CD4-positive, alpha-beta T cell (primary cell): ENCODE measurements at places on chromosomes 5 and 9.

GRCh38 chr5:109034306-109034705, 286.6 kb downstream of the FER start:
- DNase-seq: no peak

DNA sequence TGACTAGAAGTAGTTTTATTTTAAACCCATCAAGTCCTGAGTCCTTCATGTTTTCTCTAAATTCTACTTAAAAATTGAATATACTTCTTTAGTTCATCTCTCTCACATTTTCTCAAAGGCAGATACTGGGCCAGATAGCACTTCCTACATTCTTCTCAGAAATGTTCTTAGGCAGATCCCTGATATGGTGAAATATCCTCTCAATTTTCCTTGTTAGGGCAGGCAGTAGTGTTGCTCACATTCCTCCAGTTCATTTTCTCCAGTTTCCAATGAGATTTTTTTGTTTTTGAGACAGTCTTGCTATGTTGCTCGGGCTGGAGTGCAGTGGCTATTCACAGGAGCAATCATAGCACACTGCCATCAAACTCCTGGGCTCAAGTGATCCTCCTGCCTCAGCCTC, 5.7 kb downstream of the GCNT1 start:
- DNase-seq: no peak

DNA sequence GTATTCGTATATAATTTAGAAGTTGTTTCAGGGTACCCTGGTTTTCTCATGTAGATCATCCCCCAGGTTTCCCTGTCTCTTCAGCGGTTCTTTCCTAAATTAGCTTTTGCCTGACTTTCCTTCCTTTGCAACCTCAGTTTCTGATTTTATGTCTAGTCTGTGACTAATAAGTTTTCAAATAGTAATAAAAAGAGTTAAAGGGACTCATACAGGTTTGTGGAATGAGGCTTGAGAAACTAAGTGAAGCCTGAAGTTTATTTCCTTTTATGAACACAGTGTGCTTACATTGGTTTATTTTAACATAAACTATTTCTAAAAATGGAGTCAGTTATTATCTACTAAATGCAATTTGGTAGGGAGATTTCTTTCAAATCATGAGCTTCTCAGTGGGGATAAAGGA, 96.8 kb downstream of the TRIO start:
- DNase-seq: no peak

GRCh38 chr5:54610197-54610944, 92.8 kb downstream of the SNX18 start:
- DNase-seq: peak; percentile 30

GRCh38 chr5:170508036-170508435, 4.2 kb downstream of the KCNIP1 start:
- DNase-seq: no peak

- no peak for DNase-seq
These were observed 5.7 kb downstream of the WDR41 start for GRCh38 chr5:77486344-77486962.

GRCh38 chr9:137761793-137762192, 115.8 kb upstream of the CACNA1B start:
- DNase-seq: no peak

- no peak for DNase-seq
These were observed 173.1 kb downstream of the AOPEP start for GRCh38 chr9:94899464-94900221.

DNA sequence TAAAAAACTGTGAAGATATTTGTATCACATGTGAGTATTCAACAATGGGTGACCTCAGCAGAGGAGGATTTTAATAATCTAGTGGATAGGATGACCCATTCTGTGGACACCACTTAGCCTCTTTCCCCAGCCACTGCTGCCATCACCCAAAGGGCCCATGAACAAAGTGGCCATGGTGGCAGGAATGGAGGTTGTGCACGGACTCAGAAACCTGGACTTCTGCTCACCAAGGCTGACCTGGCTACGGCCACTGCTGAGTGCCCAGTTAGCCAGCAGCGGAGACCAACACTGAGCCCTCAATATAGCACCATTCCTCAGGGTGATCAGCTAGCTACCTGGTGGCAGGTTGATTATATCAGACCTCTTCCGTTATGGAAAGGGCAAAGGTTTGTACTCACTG, 1410.4 kb upstream of the CDH9 start:
- no peak for DNase-seq

GRCh38 chr5:27171761-27172261, 133.4 kb upstream of the CDH9 start:
- DNase-seq: no peak

DNA sequence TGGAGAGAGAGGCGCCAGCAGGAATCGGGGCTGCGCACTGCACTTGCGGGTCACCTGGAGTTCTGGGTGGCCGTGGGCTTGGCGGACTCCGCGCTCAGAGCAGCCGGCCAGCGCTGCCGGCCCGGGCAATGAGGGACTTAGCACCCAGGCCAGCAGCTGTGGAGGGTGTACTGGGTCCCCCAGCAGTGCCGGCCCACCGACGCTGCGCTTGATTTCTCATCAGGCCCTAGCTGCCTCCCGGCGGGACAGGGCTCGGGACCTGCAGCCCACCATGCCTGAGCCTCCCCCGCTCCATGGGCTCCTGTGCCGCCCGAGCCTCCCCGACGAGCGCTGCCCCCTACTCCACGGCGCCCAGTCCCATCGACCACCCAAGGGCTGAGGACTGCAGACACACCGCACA, 325.6 kb downstream of the ACTL7B start:
- DNase-seq: no peak

DNA sequence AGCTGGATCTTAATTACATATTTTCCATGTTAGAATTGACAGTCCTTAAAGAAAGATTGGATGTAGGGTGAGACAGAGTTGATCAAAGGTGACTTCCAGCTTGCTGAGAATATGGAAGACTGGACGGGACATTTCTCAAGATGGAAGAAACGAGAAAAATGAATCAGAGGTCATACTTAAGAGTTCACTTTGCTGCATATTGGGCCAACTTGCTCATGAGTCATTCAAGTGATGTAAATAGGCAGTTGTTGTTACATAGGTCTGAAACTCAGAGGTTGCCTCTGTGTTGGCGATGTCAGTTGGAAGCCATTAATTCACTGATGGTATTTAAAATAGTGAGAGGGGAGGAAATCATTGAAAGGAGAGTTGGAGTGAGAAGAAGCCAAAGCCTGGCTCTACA, 132.8 kb downstream of the CD180 start:
- no peak for DNase-seq

DNA sequence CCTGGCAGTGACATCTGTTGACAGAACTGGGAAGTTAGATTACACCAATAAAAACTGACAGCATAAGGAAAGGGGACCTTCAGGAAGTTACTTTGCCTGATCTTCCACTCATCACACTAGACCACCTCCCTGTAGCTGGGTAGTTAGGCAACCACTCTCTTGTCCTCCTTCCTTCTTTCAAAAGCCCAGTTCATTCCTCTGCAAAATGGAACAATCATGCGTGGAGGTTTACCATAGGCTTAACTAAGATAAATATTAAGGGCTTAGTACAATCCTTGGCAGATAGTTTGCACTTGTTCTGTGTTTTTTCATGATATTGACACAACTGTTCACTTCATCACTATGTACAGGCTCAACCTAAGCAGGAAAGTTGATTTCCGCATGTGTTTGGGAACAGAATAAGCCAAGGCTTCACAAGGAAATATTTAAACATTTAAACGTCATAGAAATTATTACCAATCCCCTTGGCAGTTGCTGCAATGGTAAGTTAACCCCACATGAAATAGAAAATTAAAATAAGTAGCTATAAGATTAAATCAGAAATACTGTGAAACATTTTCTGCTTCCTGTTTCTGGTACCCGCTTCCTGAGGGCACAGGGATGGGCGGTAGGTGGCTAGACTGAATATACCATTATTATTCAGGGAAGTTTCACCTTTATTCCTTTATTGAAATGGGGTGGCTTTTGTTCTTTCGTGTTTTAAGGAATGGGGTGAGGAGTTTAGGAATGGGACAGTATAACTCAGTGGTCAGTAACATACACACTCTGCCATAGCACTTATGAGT, 9.9 kb upstream of the PTGER4 start:
- no peak for DNase-seq

GRCh38 chr9:77435688-77436087, 212.4 kb downstream of the GNA14 start:
- DNase-seq: no peak

- DNase-seq: no peak
These were observed 42.4 kb downstream of the CWC27 start for GRCh38 chr5:64811050-64811640.

DNA sequence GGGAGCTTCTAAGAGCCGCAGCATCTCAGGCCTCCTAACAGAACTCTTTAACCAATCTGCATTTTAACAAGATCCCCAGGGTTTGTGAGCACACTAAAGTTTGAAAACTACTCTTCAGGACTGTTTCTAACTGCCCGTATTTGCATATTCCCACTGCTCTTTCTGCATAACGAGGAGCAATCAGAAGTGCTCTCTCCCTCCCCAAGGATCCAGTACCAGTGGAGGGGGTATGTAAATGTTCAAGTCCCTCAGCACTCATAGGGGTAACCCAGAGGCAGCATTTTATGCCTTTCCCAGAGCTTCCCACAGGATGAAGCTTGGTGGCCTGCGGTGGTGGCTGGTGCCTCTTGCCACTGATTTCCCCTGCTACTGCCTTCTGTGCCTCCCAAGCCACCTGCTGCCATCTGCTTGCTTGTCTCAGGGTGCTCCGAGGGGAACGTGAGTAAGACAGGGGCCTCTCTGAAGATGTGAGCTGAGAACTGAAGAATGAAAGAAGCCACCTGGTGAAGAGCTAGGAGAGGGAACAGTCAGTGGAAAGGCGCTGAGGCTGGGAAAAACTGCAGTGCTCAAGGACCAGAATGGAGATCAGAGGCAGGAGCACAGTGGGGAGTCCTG, 30.0 kb upstream of the PPP1R2B start:
- DNase-seq: no peak

GRCh38 chr5:21774281-21774680, 1078.9 kb downstream of the CDH12 start:
- no peak for DNase-seq

DNA sequence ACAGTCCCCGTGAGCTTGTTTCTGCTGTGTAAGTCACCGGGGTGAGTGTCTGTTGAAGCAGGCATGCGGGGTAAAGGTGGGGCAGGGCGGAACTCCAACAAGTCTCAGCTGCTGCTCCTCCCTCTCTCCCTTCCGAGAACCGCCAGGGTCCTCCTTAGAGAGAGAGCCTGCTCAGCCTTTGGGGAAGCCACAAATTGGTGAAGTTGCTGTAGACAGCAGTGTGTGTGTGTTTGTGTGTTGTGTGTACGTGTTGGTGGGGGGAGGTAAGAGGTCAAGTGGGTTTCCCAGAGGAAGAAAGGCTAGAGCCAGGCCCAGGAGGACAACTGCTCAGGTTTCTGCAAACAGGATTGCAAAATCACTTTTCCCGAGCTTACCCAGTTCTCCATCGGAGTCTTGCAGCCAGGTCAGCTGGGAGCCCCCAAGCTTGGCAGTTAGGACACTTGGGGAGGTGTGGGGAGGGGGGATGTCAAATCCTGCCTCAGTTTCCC, 38.9 kb upstream of the DAB2IP start:
- DNase-seq: no peak

DNA sequence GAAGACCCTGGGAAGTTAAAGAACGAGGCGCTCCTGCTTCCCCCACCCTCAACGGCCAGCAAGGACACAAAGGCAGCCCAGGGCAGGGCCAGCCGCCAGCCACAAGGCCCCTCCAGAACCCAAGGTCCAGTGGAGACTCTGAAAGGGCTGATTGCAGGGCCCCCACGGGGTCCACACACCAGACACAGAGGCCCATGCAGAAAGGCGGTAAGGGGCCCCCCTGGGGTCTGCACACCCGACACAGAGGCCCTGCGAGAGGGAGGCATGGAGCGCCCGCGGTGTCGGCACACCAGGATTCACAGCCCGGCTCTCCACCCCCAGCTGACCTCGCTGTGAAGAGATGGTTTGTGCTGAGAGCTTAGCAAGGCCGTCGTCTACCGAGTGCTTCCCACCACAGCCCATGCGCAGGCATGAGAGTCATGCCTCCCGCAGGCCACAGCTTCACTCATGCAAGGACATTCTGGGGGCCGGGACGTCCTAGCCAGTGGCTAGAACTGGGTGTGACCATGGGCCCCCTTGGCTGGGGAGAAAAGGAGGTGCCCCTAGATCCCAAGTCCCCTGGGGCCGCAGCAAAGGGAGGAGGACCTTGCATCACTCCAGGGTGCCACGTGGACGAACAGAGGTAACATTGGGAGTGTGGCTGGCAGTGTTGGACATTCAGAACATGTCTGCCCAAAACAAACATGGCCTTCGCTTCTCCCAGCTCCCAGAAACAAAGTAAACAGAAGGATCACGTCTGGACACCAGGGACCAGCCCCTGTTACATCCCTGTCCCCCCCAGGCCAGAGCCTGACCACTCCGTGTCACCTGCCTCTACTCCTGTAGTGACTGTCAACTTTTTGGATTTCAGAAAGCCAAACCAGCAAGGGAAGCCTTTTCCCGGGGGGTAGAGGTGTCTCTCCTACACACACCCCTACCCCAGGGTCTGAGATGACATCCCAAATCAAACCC, 9.8 kb downstream of the BRD3 start:
- peak; percentile 11 for DNase-seq

DNA sequence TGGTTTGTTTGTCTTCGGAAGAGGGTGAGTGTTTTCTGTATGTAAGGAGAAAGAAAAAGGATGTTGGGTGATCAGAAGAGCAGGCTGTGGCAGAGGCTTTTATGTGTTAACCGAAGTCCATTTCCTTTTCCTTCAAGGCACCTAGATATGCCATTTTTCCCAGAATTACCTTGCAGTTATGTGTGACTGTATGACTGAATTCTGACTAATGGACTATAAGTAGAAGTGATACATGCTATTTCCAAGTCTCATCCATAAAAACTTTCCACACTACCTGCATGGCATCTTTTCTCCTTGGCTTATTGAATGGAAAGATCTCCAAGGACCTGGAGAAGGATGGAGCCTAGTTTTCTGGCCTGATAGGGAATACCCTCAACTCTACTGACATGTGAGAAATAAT, 10.6 kb upstream of the NDUFS4 start:
- DNase-seq: no peak

- DNase-seq: no peak
These were observed 65.0 kb downstream of the PKD2L2 start for GRCh38 chr5:137954131-137954879.

- DNase-seq: no peak
These were observed 2.3 kb downstream of the LCN2 start for GRCh38 chr9:128151309-128152132.

DNA sequence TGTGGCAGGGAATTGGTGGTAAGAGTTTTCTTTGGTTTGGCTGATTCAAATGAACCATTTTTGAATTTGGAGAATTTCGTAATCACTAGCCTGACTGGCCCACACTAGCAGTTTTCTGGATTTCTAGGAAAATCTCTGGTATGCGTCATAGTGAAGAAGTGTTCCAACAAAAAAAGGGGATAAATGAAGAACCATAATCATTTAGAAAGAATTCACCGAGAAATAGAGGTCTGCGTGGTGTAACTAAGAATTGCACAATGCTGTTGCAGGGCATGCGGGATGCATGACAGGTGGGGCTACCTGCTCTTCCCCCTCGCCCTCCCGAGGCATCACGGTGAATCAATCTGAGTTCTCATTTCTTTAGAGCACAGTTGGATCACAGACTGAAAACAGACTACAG, 232.3 kb upstream of the PAPPA start:
- no peak for DNase-seq
